ENCODE measurements at places on chromosomes 13 and 19.

GRCh38 chr13:94928127-94928775 is 215.9 kb upstream of the SOX21 start:
- no peak for DNase-seq

DNA sequence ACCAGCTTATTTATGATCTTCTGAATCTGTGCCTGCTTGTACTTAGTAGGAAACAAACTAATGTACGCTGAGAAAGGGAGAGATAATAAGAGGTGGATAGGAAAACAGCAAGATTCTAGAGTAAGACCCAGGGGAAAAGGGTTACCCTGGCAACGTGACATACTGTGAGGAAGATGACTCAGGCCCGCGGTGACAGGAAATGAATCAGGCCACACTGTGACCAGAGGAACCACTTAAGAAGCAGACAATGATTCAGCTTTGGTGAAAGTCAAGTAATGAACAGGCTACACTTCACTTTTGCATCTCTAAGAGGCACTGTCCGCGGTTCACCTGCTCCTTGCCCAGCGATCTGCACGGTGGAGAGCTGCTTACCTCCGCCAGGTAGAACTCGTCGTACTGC is 158.2 kb downstream of the NALCN start:
- no peak for DNase-seq

GRCh38 chr13:101474419-101474957 is 22.0 kb downstream of the ITGBL1 start:
- no peak for DNase-seq

- DNase-seq = no peak
Measured at GRCh38 chr19:40671404-40671803, 19.0 kb downstream of the NUMBL start.

DNA sequence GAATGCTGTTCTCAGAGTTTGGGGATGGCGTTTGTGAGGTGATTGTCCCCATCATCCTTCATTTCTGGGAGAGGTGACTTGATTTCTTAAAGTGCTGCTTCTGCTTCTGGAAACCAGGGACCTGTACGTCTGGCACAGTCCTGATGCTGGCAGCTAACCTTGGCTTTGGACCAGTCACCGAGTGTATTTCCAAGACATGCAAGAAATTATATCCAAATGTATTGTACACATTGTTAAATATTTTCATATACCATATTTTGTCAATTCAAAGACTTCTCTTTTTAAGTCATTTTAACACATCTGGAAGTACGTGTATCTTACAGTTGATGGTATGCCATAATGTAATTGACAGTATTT is 97.4 kb downstream of the ARHGEF7 start:
- DNase-seq = no peak

- DNase-seq = no peak
Measured at GRCh38 chr19:56217039-56217949, 15.2 kb downstream of the ZSCAN5C start.

DNA sequence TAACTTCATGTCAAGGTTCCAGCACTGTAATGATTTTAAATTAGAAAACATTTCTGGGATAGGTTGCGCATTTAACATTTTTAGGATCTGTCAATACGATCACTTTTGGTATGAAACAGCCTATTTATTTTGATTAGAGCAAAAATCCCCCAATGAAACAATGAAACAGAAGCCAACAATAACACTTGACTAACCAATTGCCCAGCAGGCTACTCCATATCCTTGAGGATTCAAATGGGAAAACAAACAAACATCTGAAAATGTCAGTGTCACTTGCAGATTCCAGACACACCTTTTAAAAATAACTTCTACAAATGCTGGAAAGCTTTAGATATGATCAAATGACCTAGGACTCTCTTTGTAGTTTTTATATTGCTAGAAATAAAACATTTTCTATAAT is 1412.5 kb upstream of the PRR20A start:
- DNase-seq = no peak

GRCh38 chr19:4538601-4538954 is 1.3 kb downstream of the LRG1 start:
- no peak for DNase-seq

DNA sequence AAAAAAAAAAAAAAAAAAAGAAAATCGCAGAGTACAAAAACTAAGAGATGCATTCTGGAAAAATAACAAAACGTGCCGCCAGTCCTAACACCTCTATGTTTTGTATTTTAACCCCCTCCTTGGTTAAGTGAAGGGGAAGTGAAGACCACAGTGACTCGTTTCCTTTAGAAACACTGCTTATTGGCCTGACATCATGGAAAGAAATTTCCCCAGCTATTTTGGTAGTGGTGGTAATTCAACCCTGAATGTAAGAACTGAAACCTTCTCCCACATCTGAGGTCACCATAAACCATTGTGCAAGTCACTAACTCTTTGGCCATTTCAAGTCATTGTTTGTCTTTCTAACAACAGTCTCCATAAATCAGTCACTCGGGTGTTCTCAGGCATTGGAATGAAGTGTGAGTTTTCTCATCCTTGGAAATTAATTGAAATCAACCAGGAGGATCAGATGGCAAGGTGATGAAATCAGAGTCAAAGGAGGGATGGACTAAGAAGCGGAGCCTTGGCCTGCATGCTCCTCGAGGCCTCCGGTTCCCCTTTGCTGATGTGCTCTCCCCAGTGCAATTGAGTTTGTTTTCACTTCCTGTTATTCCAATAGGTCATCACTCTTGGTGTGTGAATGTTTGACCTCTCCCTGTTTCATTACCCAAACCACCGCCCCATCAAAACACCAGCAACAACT is 443.9 kb downstream of the FGF9 start:
- DNase-seq = no peak

DNA sequence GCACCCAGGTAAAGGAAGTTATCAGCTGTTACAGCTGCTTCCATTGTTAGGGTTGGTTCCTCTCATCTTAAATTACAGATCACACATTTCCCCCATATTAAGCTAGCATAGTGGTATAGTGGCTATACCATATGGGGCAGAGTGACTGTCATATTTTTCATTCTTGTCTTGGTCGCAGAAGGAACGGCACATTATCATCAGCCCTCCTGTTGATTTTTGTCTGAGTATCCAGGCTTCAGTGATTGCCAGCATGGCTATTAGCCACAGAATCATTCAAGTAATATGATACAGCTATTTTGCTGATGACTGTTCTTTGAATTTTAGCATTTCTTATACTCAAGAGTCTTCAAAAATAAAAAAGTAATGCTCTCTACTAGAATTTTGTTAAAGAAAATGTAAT is 240.9 kb downstream of the LIG4 start:
- DNase-seq = no peak

DNA sequence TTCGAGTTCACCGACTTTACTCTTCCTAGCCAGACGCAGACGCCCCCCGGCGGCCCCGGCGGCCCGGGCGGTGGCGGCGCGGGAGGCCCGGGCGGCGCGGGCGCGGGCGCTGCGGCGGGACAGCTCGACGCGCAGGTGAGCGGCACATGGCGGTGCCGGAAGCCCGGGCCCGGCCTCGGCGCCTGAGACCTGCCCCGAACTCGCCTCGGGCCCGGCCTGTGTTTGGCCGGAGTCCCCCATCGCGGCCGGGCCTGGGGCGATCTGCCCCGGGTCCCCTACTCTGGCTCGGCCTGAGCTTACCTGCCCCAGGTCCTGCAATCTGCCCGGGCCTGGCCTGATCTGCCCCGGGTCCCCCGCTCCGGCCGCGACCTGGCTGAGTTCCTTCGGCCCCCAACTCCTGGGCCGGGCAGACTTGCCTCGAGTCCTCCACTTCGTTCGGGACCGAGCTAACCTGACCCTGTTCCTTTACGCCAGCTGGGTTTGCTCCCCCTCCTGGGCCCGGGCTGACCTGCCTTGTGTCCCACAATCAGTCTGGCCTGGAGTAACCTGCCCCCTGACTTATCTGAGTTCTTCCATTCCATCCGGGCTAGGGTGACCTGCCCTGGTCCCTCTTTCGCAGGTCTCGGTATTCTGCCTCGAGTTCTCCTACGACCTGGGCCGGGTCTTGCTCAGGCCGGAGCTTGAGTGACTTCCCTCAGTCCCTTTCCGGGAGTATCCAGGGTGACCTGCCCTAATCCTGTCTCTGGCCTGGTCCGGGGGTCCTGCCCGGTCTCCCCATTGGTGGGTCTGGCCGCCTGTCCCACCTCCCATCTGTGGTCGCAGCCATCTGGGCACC is 764 bp downstream of the UPF1 start:
- DNase-seq = no peak

DNA sequence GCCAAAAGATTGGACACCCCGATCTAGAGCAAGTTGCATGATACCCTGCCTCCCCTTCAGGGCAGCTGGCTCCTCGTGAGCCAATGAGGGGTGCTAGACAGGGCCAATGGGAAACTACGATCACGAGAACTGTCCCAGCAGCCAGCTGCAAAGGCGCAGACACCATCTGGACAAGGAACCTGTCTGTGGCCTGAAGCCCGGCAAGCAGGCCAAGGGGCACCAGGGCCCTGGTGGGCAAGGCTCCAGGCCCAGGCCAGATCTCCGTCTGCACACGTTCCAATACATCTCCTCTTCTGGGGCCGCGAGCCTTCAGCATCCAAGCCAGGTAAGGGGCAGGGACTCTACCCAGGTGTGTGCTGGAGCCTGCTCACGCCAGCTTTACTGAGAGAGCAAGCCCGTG is 20.2 kb downstream of the MED26 start:
- DNase-seq = no peak

DNA sequence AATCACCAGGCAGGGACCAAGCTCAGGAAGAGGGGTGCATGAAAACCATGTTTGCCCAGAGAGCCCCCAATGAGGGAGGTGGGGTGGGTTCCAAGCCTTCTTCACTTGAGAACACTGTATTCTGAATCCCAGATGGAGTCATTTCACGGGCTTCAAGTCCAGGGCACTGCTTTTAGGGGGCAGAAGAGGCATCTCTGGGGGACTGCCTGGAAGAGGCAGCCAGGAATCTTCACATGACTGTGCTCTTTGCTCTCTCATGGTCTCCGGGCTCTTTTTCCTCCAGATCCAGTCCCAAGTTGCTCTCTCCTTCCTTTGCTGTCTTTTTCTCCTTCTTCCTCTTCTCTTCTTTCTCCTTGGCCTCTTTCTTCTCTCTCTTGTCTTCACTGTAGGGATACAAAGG is 5.7 kb downstream of the SMIM24 start:
- DNase-seq = no peak

GRCh38 chr13:29852472-29853054 is 2.1 kb upstream of the UBL3 start:
- DNase-seq = no peak

DNA sequence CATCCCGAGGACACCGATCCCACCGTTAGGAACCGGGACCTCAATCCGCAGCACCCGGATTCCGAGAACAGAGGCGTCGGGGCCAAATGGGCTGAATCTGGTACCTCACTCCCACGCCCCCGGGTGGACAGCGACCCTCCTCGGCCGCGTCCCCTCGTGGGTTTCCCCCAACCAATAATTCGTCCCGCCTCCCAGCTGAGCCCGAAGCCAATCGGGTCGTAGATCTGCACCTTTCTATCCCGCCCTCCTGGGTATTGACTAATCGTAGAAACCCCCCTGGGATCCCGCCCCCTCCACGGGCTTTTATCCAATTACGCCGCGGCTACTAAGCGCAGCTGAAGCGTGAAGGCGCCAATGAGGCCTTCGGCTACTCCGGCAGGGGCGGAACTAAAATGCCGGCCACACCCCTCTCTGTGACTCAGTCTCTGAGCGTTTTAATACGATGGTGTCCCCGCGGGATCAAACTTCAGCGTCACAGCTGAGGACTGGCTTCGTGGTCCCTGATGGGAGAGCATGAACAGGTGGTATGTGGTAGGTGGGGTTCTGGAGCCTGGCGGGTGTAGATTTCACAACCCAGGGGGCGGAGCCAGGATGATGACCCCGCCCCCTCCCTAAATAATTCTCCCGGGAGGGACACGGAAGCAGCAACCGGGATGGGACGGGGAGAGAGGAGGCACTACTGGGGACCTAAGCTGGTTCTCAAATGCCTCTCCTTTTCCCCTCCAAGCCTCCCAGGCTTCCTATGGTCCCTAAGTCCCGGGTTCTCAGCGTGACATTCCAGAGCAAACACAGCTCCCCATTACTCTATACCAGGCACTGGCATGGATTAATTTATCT is at the start of the genes CCDC159 and TMEM205:
TSS of gene CCDC159 (plus strand) at position 416 of the 837 bp plus-strand sequence. CDS start at position 504, 88 bp downstream.
TSS of gene TMEM205 (minus strand) at position 165 of the 837 bp plus-strand sequence. CDS start 649 bp downstream, outside the sequence.
- DNase-seq = no peak

DNA sequence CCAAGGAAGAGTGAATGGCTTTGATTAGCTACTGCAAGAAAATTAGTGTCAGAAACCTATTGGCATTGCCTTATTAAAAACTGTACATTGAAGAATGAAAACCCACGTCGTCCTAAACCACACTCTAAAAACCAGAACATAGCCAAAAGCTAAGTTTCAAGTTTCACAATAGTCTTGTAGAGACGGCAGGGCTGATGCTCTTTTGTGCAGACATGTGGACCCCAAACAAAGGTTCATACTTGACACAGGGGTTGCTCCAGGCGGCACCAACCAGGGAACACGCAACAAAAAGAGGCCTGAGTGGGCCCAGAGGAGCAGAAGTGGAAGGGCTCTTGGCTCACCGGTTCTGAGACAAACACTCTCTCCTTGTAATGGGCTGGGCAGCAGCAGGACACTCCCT is 28.6 kb upstream of the MIR17HG start:
- no peak for DNase-seq

DNA sequence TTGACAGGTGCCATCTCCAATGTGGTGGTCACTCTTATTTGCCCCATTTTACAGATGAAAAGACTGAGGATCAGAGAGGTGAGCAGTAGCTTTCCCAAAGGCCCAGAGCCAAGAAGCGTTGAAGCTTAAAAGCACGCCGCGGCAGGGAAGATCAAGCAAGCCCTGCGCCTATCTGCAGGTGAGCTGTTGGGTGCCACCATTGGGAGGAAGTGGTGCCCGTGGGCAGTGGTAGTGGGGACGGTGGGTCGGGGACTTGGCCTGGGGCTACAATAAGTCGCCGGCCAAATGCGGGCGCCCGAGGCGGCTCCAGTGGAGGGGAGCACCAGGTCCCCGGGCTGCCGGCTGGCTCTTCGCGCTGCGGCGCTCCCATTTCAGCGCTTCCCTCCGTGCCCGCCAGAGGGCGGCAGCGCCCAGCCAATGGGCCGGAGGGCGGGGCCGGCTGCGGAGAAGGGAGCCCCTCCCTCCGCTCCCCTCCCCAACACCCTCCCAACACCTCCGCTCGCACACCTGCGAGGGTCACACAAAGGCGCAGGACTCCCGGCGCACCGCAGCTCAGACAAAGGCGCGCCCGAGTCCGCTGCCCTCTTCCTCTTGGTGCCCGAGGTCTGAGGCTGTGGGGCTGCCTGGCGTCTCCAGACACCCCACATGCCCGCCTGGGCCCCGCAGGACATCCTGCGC is 744 bp upstream of the POU2F2 start:
- DNase-seq = no peak

GRCh38 chr19:48817585-48818124 is 6.8 kb upstream of the BCAT2 start:
- DNase-seq = no peak

DNA sequence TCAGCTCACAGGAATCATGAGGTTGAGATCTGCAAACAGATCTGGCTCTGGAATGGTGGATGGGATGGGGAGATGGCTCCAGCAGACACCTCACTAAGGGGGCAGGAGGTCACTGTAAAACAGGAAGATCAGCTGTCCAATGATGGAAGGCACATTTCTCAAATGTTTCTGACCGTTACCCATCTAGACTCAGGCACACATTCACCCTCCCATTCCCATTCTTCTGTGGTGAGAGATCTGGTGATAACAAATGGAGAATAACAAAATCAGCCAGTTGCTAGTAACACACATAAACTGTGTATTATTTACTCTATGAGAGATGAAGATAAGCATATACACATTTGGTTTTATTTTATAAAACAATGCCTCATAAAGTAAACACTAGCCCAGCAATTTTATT is 235.9 kb downstream of the TSHZ3 start:
- no peak for DNase-seq

GRCh38 chr19:510606-511100 is 3.4 kb downstream of the TPGS1 start:
- no peak for DNase-seq

GRCh38 chr19:35142606-35143230 is 337 bp upstream of the FXYD7 start:
- DNase-seq = no peak

GRCh38 chr13:49319551-49319950 is 71.8 kb downstream of the CDADC1 start:
- DNase-seq = no peak
